ENCODE measurements at places on chromosomes 11 and 22.

- DNase-seq = no peak
Measured at GRCh38 chr11:76910620-76911414, 50.1 kb downstream of the ACER3 start.

GRCh38 chr11:73240190-73240781 lies 22.2 kb downstream of the P2RY2 start:
- no peak for DNase-seq

DNA sequence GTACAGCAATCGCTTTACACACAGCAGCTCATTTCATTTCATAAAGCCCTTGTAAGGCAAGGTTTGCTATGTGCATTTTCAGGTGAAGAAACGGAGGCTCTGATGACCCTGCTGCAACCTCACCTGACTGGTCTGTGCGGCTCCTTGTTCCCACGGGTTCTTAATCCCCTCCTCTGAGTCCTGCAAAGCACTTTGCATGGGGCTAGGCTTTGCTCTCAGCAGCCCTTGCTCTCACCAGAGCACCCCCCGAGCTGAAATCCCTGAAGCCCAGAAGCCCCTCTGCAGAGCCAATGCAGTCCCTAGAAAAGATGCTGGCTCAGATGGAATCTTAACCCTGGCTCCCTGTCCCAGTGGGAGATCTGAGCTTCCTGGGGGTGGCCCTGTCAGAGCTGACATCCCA lies 11.0 kb upstream of the APOL6 start:
- DNase-seq = no peak

- DNase-seq = no peak
Measured at GRCh38 chr11:45722144-45722543, 56.7 kb upstream of the CHST1 start.

DNA sequence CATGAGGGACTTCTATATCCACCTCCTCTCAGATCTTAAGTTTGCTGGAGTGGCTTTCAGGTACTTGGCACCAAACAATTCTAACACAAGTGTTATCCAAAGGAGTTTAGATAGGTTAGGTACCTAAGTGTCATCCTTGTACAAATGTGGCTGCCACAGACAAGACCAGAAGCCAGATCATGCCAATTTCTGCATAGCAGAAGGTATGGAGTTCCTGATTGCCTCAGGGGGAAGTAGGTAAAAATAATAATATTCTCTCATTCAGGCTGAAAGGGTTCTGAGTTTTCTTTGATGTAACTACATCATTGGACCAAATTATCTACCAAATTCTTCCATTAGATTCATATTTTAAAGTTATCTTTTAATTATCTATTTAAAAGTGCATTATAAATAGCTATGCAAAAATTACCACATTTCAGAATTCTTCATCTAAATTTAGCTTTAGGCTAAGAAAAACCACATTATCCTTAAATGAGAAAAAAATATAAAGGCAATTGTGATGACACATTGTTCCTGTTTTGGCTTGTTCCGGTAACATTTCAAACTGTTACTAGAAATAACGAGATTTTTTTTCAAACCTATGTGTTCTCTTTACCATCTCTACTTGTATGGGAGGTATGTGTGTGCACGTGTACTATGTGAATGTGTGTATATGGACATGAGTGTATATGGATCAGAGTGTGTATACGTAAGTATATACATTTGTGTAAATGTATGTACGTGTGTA lies 66.2 kb upstream of the POU2AF2 start:
- DNase-seq = no peak

DNA sequence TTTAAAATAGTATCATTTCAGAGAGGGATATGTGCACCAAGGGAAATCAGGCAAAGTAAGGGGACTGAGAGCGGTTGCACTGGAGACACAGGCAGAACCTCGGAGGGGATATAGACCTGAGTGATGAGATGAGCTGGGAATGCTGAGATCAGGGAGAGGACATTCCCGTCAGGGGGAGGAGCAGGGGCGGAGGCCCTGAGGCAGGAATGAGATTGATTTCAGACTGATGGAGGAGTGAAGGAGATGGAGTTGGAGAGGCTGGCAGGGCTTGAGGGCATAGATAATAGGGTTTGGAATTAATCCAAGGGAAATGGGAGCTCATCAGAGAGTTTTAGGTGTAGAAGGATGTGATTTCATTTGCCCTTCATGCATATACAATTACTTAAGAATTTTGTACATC lies 13.2 kb downstream of the CD6 start:
- no peak for DNase-seq

DNA sequence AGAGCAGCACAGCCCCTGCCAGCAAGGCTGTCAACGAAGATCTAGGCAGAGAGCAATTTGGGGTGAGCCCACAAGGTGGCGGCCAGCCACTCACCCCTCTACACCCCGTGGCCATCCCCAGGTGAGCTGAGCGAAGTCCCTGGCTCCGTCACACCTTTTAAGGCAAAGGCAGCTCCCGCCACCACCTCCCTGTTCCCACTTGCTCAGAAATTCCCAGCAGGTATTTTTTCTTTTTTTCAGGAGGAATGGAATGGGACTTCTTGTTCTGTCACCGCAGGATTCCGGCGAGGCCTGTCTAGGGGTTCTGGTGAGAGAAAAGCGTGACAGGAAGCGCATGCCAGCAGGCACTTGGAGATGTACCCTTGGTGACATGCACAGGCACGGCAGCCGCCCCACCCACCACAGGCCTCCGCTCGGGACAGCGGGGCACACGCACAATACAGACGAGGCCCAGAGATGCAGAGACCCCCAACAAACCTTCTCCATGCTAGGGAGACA lies 10.0 kb downstream of the RPL3 start:
- DNase-seq = no peak

GRCh38 chr11:111735262-111736116 lies 30.7 kb downstream of the PPP2R1B start:
- DNase-seq = no peak

DNA sequence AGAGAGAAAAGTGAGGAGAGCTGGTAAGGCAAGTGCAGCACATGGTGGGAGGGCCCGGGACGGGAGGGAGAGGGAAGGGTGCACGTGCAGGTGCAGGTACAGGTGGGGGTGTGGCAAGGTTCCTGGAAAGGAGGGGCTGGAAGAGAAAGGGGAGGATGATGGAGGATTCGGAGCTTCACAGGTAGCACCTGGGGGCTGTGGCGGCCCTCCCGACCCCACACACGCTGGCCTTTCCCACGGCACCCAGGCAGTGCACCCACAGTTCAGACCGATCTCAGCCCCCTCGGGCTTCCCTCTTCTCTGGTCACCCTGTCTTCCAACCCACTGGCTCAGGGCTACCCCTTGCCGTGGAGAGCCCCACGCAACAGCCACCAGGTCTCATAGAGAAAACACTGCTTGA lies 67.4 kb upstream of the A4GALT start:
- no peak for DNase-seq

GRCh38 chr11:11798586-11799438 lies 43.0 kb upstream of the USP47 start:
- peak; percentile 55 for DNase-seq

GRCh38 chr11:73393479-73394415 lies 17.5 kb downstream of the RELT start:
- DNase-seq = peak; percentile 61

DNA sequence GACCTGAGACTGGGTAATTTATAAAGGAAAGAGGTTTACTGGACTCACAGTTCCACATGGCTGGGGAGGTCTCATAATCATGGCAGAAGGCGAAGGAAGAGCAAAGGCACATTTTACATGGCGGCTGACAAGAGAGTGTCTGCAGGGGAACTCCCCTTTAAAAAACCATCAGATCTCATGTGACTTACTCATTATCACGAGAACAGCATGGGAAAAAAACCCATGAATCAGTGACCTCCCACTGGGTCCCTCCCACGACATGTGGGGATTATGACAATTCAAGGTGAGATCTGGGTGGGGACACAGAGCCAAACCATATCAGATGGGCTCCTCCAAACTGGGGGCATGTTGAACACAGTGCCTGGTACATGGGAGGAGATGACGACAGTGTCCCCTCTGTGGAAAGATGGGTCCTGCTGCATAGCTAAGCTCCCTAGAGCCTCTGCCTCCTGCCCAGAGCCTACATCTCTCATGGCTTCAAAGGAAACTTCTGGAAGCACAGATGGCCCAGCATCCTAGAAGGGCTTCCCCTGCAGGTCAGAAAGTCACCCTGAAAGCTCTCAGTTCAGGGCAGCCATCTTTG lies 46.1 kb downstream of the MYEOV start:
- DNase-seq = peak; percentile 19

All from activated CD4-positive, alpha-beta T cell treated with anti-CD3 and anti-CD28 coated beads for 4 hours (primary cell).